Diencephalon (tissue), 1 donor: ENCODE measurements at places on chromosomes 5 and 9. TPM values are rescaled to one million over a fixed set of nuclear protein-coding genes. Genes with fewer than 3 reads are reported as not detected.

FST gene
- total RNA-seq, result 4.4 TPM

LTC4S gene
- 2.1 TPM for total RNA-seq

PKD2L2 gene
- 0.46 TPM for total RNA-seq

CATSPER3 gene
- total RNA-seq, result 0.23 TPM

C9orf153 gene
- total RNA-seq, result 0.46 TPM

CAMLG gene
- 61.8 TPM for total RNA-seq

TAF1L gene
- under 0.01 TPM for total RNA-seq

SLC46A2 gene
- not detected for total RNA-seq

TMEM167A gene
- total RNA-seq, result 197 TPM

KCNN2 gene
- total RNA-seq, result 33.9 TPM

ANXA2R gene
- 1.6 TPM for total RNA-seq

BRINP1 gene
- 93.0 TPM for total RNA-seq

PCDHA1 gene
- total RNA-seq, result 13.8 TPM

ANKRD34B gene
- total RNA-seq, result 3.0 TPM

TAF11L13 gene
- not detected for total RNA-seq

TUSC1 gene
- 11.5 TPM for total RNA-seq

C6 gene
- total RNA-seq, result 1.6 TPM

LCN1 gene
- total RNA-seq, result not detected

CD72 gene
- total RNA-seq, result 0.46 TPM

PLAC8L1 gene
- total RNA-seq, result 0.69 TPM

SEMA4D gene
- 24.7 TPM for total RNA-seq

LRRC19 gene
- total RNA-seq, result not detected

GARIN3 gene
- not detected for total RNA-seq

TMEM215 gene
- 9.0 TPM for total RNA-seq

FER gene
- total RNA-seq, result 72.4 TPM

THBS4 gene
- 11.8 TPM for total RNA-seq

OR13C3 gene
- total RNA-seq, result 0.46 TPM

GRXCR2 gene
- not detected for total RNA-seq

FGD3 gene
- total RNA-seq, result 16.6 TPM

MYMK gene
- not detected for total RNA-seq

ADGRD2 gene
- 0.46 TPM for total RNA-seq

CDHR2 gene
- total RNA-seq, result 0.69 TPM

SH3TC2 gene
- total RNA-seq, result 0.92 TPM

ABLIM3 gene
- 53.1 TPM for total RNA-seq

SVEP1 gene
- 4.4 TPM for total RNA-seq

FAM120A gene
- total RNA-seq, result 75.0 TPM

CDKN2B-AS1 gene
- 1.4 TPM for total RNA-seq

IL33 gene
- 17.5 TPM for total RNA-seq

FOXD4L6 gene
- total RNA-seq, result 0.46 TPM

IL11RA gene
- total RNA-seq, result 7.2 TPM

CTXN3 gene
- 8.5 TPM for total RNA-seq

PCDHGC4 gene
- total RNA-seq, result 91.6 TPM

APBA1 gene
- 93.2 TPM for total RNA-seq

KIAA1958 gene
- 17.1 TPM for total RNA-seq

C5orf58 gene
- total RNA-seq, result not detected

IL9 gene
- total RNA-seq, result not detected

RFK gene
- 113 TPM for total RNA-seq

ALDH1A1 gene
- 20.8 TPM for total RNA-seq

FAM78A gene
- 2.5 TPM for total RNA-seq

COL15A1 gene
- total RNA-seq, result 6.7 TPM

PRKACG gene
- total RNA-seq, result not detected

SLC35A4 gene
- 9.7 TPM for total RNA-seq

PLEKHG4B gene
- 4.2 TPM for total RNA-seq

SOX30 gene
- total RNA-seq, result not detected

AK1 gene
- 68.7 TPM for total RNA-seq

SLC23A1 gene
- 0.69 TPM for total RNA-seq

GABRA1 gene
- total RNA-seq, result 76.6 TPM

SPATA31A3 gene
- total RNA-seq, result not detected

OTP gene
- 3.2 TPM for total RNA-seq

BTF3 gene
- total RNA-seq, result 252 TPM
